ENCODE measurements at places on chromosomes 3 and 15.

DNA sequence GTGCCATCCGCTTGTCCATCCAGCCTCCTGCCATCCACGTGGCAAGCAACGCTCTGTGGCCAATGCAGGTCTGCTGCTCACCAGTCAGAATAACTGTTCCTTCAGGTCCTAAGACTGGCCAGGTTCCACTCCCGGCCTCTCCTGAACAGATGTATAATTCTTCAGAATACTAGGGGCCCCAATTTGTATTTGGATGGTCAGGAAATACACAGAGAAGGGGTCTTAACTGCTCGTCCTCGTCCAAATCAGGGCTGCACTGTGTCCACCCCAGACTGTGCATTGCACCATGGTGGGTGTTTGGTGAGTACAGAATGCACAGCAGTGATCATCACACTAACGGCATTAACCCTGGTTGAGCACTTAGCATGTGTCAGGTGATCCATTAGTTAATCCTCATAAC, 46.0 kb downstream of the MINAR1 start:
- no peak for DNase-seq

GRCh38 chr15:48647962-48648361, 2.5 kb upstream of the FBN1 start:
- DNase-seq: no peak

DNA sequence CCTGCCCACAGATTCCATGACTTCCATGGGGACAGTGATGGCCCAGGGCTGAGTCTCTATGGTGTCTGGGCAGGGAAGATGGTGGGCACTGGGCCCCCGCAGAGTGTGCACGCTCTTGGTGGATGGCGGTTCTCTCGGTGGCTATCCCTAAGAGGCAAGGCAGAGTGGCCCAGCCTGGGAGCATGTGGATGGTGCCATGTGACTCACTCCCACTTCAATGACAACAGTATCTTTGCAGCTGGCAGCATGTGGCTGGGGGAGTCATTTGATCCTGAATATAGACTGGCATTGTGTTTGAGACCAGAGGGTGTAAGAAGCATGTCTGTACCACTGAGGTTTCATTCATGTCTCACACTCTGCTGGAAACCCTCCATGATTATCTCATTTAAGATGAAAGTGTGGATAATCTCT, 101.2 kb downstream of the CORO2B start:
- DNase-seq: no peak

DNA sequence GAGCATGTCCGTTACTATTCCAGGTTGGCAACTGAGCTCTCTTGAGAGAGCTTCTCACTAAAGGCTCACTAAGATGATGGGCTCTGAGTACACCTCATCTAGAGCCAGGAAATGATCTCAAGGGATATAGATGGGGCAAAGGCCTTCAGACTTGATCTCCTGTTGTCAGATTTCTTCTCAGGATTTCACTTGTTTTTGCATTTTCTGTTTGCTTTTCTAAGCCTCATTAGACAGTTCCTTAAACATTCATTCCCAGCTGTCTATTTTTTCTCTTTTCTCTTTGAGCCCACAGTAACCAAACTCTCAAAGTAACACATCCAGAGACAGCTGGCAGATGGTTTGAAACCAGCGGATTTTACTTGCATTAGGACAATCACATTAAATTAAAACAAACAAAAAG, 28.4 kb upstream of the ARL8B start:
- no peak for DNase-seq

DNA sequence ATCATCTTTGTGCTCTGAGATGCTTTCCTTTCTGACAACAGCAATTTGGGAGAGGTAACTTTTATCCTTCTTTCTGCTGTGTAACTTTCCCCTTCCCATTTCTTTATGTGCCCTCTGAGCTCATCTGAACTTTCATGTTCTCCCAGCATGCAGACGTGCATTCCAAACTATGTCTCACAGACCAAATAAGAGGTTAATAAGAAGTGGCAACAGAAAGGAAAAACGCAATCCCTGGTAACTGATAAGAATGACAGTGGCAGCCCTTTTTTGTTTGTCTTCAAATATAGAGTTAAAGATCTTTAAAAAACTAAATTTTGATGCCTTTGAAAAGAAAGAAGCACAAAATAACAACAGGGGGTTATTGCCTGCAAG, 533.4 kb downstream of the FOXP1 start:
- DNase-seq: no peak

- no peak for DNase-seq
These were observed 203.7 kb upstream of the UMPS start for GRCh38 chr3:124526601-124527000.

- no peak for DNase-seq
These were observed 213.7 kb upstream of the ALCAM start for GRCh38 chr3:105152987-105153386.

GRCh38 chr3:51441282-51442030, 50.4 kb downstream of the RBM15B start:
- DNase-seq: no peak

GRCh38 chr15:79410237-79410636, 21.9 kb upstream of the MINAR1 start:
- DNase-seq: no peak

DNA sequence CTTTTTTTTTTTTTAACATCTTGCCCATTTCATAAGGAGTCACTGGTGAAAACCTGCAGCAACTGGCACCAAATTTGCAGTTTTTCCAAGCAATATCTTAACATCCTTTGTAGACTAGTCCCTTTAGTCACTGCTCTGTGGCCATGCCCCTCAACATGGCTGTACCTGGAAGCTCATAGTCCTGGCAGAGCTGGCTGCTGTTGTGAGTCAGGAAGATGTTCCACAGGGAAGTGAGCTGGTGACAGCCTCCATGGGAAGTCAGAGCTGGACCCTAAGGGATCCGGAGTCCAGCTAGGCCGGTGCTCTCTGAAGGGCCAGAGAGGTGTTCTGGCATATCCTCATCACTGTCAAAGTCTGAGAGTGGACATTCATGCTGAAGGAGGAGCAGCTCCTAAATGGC, 99.3 kb upstream of the ZBED2 start:
- no peak for DNase-seq

DNA sequence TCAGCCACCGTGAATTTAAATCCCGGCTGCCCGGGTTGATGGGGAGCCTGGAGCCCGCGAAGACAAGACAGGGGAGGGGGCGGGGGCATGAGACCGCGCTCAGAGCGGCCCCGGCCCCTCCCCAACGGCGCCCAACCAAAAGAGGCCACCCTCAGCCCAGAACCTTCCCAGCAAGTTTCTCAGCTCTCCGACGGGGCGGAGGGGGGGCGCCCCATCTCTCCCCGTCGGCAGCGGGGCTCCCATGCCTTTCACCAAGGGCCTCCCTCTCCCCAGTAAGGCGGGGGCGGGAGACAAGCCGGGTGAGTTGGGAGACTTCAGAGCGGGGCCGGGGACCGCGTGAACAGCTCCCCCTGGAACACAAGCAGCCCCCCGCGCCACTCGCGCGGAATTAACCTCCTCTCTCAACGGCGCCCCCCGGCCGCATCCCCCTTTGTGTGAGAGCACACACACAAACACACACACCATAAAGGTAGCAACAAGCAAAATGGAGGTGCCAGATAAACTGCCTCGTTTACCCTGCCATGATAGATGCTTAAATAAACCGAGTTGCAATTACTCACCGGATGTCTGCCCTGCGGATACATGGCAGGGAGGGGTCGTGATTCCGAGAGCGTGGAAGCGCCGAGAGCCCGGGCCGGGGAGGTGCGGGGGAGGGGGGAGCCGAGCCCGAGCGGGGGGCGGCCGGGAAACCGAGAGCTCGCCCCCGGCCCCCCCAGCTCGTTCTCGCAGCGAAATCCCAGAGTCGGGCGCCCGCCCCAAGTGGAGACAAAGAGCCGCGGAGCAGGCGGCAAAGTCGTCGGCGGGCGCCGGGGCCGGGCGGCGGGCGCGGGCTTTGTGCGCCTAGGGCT, 1.3 kb downstream of the TLE3 start:
- no peak for DNase-seq

- DNase-seq: no peak
These were observed 9.8 kb upstream of the PLXND1 start for GRCh38 chr3:129616291-129616690.

DNA sequence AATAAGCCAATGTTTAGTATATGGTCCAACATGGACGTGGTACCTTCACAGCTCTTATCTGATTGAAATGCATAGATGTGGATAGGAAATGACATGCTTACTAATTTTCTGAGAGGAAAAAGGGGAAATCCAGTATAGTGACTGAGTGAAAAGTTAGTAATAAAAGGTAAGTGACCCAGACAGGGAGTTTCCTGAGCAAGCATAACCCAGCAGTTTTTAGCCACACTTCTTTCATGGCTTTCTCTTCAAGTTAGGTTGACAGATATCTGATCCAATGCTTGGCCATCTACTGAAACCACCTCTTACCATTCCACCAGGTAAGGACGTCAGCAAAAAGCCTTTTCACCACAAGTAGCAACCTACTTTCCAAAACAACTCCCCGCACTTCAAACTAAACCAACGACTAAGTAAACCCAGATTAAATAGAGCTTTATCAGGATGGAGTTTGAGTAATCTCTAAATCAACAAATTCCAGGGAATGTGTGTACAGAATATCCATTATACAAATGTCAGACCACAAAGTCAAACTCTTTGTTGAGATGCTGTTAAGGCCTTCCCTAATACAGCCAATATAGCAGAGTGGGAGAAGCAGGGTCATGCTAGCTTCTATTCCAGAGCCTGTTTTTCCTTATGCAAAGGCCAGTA, 329.7 kb downstream of the RORA start:
- DNase-seq: peak; percentile 31

- DNase-seq: no peak
These were observed 2.2 kb upstream of the HES1 start for GRCh38 chr3:194133661-194134230.

DNA sequence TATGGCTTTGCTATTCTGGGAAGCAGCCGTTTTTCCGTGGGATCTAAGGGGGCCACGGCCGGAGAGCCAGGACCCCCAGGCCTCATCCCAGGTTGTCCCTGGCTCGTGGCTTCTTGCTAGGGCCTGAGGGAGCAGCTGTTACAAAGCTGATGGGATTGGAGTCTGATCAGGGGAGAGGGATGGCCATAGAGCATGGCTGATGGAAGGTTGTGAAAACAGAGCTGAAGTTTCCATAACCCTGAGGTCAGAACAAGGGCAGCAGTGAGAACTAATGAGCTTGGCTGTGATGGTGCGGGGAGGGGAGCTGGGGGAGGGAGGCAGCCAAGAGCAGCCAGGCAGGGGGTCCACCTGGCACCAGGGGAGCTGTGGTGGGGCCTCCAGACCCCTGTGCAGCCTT, 63.0 kb downstream of the LINGO1 start:
- DNase-seq: no peak

GRCh38 chr3:194129581-194130133, 6.3 kb upstream of the HES1 start:
- no peak for DNase-seq

DNA sequence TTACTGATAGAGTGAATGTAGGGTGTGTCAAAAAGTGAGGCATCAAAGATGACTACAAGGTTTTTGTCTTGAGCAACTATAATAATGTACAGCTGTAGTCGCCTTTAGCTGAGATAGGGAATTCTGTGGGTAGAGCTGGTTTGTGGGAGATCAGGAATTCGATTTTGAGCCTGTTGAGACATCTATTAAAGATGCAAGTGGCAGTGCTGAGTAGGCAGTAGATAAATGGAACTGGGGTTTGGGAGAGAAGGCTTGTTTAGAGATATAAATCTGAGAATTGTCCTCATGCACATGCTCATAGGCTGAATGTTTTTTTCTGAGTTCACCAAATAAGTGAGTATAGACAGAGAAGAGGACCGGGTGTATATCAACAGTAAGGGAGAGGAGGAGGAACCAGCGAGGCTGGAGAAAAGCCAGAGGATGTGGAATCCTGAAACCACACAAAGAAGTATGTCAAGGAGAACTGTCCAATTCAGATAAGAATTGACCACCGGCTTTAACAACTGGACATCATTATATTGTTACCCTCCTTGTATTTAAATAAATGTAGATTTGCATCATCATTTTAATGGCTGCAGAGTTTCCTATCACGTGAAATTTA, 146.0 kb upstream of the TNIK start:
- DNase-seq: no peak

DNA sequence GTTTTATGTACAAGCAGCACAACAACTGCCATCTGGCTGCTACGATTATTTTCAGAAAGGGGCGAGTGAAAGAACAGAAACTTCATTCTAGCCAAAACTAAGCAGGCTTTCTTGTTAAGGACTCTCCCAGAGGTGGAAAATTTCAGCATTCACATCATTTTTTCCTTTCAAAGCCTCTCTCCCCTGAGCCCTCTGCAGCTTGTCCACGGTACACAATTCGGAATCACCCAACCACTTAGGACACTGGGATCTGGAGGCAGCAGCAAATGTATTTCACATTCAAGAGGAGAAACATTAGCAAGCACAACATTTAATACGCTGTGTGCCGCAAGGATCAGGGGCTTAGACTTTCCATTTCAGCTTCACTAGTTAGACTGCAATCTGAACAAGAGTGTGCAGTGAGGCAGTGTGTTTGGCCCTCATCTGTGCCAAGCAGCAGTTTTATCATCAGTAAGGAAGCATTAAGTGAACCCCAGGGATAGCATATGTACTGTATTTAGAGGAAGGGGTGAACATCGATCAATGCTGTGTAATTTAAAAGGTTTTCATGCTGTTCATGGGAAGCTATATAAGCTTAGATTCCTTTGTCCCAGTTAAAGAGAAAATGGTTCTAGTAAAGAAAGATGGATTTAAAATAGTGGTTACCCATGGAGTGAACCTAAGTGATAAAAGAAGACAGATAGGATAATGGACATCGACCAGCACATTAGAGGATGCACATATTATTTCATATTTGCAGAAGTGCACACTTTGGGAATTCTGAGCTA, 504.9 kb downstream of the TBL1XR1 start:
- DNase-seq: no peak

- no peak for DNase-seq
These were observed 4.2 kb upstream of the MEIS2 start for GRCh38 chr15:37104424-37104981.

DNA sequence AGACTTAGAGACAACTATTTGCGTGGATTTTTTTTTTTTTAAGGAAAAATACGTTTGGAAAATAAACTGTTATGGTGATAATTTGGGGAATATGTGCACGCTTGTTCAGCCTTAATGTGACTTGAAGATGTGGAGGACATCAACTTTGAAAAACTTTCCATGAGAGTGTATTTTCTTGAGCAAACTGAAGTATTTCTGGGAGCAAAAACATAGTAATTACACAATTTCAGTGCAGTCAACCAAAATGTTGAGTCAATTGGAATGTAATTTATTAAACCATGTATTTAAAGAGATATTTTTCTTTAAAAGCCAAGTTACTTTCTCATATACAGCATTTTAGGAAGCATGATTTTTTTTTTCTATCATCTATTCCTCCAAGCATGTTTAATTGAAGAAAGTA, 80.3 kb upstream of the FLNB start:
- DNase-seq: no peak

DNA sequence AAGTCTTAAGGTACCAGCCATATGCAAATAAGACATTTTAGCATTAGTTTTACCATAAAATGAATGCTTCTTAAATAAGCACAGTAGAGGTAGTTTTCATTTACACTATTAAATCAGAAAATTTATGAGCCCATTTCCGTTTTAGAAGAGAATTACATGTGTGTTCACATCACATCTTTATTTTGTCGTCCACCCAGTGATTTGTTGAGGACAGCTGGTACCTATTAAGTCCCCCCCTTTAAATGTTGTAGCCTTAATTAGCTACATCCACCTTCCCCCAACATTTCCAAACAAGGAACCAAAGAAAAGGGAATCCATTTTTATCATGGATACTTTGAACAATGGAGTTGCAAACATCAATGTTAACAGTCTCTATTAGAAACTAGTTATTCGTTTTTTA, 6.8 kb downstream of the IL17RD start:
- no peak for DNase-seq

- DNase-seq: no peak
These were observed 430.2 kb upstream of the MCTP2 start for GRCh38 chr15:93801206-93801605.
